ENCODE measurements at places on chromosomes 16 and 17.

DNA sequence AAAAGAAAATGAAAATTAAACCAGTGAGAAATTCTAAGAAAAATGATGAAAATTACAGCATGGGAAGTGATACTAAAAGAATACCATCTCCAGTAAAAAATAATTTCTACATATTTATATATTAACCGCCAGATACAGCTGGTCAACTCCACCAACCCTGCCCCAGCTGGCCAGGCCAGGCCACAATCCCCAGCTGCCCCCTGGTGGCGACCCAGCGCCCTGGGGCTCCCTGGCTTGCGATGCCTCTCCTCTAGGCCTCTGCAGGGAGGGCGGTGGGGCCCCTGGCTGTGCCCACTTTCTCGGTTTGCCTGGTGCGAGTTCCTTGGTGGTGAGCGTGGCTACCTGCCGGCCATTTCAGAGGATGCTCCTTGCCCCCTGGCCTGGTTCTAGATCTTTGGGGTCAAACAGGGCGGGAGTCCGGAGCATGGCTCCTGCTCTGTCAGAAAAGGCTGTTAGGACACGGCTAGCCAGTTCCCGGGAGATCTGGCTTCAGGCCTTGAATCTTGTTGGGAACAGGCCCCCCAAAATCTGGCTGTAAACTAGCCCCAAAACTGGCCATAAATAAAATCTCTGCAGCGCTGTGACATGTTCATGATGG, 14.5 kb downstream of the GLIS2 start:
- DNase-seq = no peak

DNA sequence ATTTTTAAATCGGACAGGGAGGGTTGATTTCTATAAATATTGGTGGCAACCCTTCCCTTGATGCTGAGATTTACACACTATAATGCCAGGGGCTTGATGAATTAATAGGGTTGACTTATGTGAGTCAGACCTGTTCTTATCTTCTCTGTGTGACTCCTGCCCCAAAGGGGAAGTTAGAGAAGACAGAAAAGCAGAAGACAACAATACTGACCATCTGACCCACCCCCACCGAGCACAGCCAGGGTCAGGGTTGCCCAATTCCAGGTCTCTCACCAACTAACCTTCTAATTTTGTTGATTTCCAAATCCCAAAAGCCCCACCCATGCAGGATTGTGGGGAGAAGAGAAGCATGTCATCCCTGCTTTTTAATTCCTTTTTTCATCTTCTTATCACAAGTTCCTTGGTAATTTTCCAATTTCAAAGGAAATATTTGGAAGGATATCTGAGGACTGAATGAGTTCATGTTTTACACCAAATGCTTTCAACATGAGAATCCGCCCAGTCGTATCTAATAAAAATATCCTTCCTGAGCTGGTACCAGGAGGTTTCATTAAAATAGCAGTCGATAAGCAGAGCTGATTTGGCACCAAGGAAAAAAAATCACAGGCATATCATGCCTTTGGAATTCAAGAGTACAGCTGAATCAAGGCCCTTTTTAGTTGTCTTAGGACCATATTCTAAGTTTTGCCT, 603.4 kb upstream of the CDH11 start:
- DNase-seq = no peak

DNA sequence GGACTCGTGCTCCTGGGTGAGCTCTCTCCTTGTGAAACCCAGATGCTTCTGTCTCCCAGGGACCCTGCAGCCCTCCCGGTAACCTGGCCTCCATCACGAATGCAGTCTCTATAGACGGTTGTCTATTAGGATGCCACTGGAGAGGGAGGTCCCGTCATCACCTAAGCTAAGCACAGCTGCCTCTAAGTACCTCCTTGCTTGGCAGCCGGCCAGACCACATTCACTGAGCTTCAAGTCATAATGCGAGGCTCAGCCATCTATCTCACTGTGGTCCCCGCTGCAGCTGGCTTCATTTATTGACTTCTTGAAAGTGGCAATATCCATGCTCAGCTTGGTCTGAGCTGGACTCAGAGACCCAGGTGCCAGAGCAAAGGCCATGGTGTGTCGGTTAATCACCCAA, 74.5 kb upstream of the HSBP1 start:
- no peak for DNase-seq

- DNase-seq = no peak
These were observed 48.3 kb downstream of the BAIAP2 start for GRCh38 chr17:81083125-81083765.

DNA sequence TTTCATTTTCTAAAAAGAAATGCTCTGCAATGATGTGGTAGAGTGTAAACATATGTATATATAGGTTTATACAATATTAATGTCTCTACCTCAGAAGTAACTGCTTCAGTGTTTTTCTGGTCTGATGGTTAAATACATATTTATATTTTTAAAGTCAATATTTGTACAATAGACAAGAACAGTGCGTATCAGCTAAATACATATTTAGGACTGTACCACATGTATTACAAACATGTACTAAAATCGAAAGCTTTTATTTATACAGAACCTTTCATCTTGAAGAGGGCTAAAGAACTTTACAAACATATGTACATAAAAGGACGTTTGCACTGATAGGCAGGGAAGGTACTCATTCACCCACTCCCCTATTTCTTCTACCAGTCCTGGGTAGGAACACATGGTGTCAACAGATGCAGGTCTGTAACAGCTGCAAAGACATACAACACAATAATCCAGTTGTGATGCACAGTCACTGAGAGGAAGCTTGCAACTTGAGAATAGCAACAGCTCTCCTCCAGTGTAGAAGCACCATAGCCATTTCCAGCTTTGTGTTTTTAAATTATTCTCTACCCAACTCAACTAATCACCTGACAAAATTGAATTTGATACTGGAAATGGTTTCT, 206.9 kb upstream of the C17orf78 start:
- DNase-seq = no peak

DNA sequence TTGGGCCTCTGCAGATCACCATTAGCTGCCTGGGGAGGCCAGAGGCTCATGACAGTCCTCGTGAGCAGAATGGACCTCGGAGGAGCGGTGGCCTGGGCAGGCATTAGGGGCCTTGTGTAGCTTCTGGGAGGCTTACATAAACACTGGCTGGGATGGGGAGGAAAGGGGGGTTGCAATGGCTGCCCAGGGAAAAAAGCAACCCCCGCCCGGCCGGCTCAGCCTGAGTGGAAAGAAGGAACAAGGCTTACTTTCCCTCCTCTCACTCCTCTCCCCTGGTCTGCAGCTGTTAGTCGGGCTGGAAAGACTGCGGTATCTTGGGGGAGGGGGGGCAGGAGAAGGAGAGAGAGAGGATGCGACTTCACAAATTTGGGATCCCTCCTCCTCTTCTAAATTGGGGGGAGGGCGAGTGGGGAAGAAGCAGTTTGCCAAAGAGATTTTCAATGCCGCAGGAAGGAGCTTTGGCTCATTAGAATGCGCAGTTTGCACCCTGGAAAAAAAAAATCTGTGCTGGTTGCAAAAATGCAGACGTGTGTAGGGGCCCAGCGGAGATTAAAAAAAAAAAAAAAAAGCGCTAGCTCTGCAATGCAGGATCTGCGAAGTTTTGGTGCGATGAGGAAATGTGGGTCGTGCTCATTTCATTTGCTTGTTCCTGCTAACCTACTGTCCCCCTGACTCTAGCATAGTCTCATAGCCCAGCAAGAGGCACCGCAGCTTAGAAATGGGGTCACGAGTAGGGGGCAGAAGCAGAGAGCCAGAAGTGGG, 6.6 kb upstream of the NR1D1 start:
- DNase-seq = no peak

GRCh38 chr17:37637956-37638355, 5.3 kb downstream of the DDX52 start:
- no peak for DNase-seq

DNA sequence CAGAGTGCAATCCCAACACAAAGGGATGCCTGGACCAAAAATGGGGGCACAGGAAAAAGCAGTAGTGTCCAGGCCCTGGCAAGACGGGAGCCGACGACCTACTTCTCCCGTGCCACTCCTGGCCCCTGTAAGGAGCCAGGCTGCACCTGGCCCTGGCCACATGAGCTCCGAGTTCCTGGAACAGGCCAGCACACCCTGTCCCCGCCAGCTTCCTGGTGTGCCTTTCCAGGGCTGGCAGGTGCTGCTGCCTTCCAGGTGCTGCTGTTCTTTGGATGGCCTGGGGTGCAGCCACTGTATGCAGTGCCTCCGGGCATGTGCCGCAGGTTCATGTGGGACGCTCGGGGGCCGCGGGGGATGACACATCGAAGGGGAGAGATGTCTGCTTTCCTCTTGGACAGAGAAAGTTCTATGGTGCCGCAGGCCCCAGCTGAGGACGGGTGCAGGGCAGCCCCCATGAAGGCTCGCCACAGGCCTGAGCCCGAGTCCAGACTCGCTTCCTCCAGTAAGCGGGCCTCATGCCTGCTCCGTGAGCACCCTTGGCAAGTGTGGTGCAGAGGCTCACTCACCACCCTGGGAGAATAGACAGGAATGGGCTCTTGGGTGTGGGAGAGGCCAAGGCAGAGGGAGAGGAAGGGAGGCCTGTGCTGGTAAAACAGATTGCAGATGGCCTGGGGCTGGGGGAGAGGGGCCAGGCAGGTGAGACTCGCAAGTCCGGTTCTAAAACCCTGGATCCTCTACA, 54.7 kb upstream of the FASN start:
- peak; percentile 28 for DNase-seq

- no peak for DNase-seq
These were observed 210.4 kb upstream of the CA10 start for GRCh38 chr17:52368886-52369285.

- no peak for DNase-seq
These were observed 2.9 kb downstream of the MRPL27 start for GRCh38 chr17:50370052-50370451.

DNA sequence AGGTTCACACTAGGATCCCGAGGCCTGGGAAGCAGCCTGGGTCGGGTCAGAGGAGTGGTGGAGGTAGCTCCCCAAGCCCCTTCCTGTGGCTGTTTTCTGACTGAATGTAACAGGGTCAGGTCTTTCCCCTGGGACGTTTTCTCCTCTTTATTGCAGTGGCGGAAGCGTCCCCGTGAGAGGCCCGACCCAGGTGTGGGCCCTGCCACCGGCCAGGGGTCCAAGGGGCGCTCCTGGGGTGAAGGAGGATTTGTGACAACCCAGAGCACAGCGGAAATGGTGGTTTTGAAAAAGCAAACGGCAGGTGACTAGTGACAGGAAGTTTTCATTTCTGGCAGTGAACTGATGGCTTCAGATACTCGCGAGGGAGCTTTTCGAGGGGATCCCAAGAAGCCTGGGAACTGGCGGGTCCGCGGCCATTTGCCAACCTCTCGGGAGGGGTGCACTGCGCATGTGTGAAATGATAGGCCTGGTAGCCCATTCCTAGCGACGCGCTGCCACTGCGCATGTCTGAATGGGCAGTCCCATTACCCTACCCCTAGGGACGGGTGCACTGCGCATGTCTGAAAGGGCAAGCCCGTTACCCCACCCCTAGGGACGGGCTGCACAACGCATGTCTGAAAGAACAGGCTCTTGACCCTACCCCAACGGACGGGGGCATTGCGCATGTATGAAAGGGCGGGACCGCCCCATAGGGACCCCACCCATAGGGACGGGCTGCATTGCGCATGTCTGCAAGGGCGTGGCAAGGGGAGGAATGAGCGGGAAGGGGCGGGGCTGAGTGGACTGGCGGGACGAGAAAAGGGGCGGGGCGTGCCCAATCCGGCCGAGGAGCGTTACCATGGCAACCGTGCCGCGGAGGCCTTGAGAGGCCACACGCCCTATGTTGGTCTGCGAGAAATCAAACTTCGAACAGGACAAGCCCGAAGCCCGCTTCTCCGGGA, 1747.9 kb downstream of the TP53TG3F start:
- no peak for DNase-seq

GRCh38 chr16:20940871-20941635, 40.5 kb downstream of the LYRM1 start:
- no peak for DNase-seq

DNA sequence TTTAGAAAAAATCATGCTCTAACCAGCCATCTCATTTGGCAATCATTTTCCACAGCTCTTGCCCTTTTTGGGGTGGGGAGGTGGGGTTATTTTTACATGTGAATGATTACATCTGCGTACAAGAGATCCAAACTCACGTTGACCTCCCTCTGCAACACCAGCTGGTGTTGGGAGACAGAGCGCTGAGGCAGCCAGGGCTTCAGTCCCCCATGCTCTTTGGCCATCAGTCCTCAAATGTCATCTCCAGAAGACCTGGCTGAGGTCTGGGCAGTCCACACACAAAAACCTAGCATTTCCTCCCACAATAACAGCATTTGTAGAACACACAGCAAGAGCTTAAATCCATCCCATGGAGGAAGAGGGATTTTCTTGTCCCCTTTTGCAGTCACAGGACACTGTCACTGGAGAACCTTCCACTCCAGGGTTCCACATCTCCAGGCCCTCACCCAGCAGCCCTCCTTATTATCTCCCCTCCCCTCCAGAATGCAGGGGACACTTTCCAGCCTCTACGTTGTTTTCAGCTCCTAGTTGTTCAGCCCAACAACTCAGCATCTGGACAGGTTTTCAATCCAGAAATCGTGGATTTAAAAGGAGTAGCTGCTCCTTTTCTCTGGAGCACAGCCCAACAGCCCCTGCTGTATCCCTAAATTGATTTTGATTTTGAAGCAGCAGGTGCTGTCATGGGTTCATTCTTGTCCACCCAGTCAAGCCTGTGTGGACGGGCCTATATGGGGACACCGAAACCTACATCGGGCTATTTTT, 21.1 kb downstream of the MEOX1 start:
- no peak for DNase-seq

- DNase-seq = no peak
These were observed 588.6 kb upstream of the KIF2B start for GRCh38 chr17:53234138-53234537.

GRCh38 chr17:17951524-17951923, 20.7 kb downstream of the TOM1L2 start:
- no peak for DNase-seq

DNA sequence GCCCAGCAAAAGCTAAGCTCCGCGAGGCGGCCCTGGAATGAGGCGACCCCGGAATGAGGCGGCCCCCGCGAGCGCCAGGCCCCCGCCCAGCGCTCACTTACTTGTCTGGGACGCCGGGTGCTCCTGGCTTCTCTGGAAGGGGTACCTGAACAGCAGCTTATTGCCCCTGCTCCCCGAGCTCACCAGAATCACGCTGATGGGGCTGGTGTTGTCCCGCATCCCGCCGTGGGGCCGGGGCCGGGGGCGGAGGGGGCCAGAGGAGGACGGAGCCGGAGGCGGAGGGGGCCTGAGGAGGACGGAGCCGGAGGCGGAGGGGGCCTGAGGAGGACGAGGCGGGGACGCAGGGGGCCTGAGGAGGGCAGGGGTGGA, 440 bp downstream of the NPRL3 start:
- no peak for DNase-seq

GRCh38 chr16:82156761-82157533, 13.1 kb downstream of the MPHOSPH6 start:
- no peak for DNase-seq

DNA sequence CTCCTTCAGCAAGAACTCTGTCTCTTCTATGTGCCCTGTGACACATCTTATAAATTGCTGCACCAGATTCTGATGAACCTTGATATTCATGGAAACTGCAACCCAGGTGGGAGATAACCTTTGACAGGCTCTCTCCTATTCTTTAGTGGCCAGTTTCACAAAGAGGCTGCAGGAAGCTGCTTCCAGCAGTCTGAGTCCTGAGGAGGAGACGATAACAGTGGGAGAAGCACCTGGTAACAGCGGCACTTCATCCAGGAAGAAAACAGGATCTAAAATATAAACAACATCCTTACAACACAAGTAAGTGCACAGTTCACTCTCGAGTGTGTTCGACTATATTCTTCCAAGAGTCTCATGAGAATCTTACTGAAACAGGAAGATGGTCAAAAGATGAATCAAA, 180.1 kb downstream of the MAP2K6 start:
- no peak for DNase-seq
